ENCODE measurements at places on chromosomes 12 and 14. TPM values are rescaled to one million over a fixed set of nuclear protein-coding genes. Genes with fewer than 3 reads are reported as not detected.

GRCh38 chr14:50926851-50927386 lies 17.4 kb downstream of the PYGL start:
- peaks cover 58% of the 10 kb centered on the region for H3K4me1 ChIP-seq
- H3K36me3 ChIP-seq, result peaks cover 47% of the 10 kb centered on the region
- DNase-seq, result peak; percentile 70
- H3K27ac ChIP-seq, result peak overlapping the region; percentile 88
- no peaks in the 10 kb centered on the region for H3K27me3 ChIP-seq

GRCh38 chr14:59828276-59828675 lies 42.3 kb downstream of the RTN1 start:
- H3K4me3 ChIP-seq, result no peak overlapping the region
- H3K36me3 ChIP-seq, result no peaks in the 10 kb centered on the region
- no peak overlapping the region for H3K27ac ChIP-seq
- H3K4me1 ChIP-seq, result peaks cover 36% of the 10 kb centered on the region
- no peak for DNase-seq

The HOXC9 gene
- polyA plus RNA-seq, result not detected

- no peak overlapping the region for H3K27ac ChIP-seq
- H3K27me3 ChIP-seq, result no peaks in the 10 kb centered on the region
- H3K4me1 ChIP-seq, result no peaks in the 10 kb centered on the region
- H3K36me3 ChIP-seq, result no peaks in the 10 kb centered on the region
Measured at GRCh38 chr12:54762390-54762789, 91.9 kb upstream of the MUCL1 start.

DNA sequence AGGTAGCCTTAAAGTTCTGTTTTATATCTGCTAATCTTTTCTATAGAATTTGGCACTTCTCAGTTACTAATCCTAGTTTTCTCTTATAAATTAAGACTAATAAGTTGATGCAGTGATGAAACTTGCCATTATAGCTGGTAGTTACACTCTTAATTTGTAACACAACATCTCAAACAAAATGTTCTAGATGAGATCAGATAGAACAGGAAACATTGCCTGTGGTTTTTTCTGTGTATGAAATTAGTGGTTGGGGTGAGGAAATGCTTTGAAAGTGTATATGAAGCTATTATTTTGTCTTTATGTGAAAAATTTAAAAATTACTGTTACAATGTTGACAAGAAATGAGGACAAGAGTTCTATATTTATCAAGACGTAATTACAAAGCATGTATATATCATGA lies 91.9 kb downstream of the PCNX1 start:
- DNase-seq, result no peak
- H3K4me3 ChIP-seq, result no peak overlapping the region
- no peaks in the 10 kb centered on the region for H3K4me1 ChIP-seq
- peaks cover 57% of the 10 kb centered on the region for H3K36me3 ChIP-seq

- no peak for DNase-seq
- H3K4me1 ChIP-seq, result no peaks in the 10 kb centered on the region
- no peak overlapping the region for H3K4me3 ChIP-seq
- H3K27ac ChIP-seq, result no peak overlapping the region
- peaks cover 79% of the 10 kb centered on the region for H3K36me3 ChIP-seq
Measured at GRCh38 chr14:74834692-74835392, 41.1 kb downstream of the PROX2 start.

DNA sequence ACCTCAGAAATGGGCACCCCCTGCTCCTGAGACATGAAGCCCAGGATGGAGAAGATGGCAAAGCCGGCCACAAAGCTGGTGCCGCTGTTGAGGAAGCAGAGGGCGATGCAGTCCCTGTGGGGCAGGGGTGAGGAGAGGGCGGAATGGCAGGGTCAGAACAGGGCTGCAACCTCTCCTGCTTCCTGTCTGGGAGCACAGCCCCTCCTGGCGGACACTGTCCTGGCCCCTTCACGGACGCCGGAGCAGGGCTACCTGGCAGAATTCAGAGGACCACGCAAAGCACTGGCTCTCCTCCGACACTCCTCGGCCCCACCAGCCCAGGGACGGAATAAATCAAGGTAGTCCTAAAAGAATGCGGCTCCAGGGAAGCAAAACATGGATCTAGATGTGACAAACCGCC lies 12.4 kb upstream of the SLC6A12 start:
- DNase-seq, result no peak
- no peaks in the 10 kb centered on the region for H3K4me1 ChIP-seq
- H3K4me3 ChIP-seq, result no peak overlapping the region
- no peaks in the 10 kb centered on the region for H3K36me3 ChIP-seq

DNA sequence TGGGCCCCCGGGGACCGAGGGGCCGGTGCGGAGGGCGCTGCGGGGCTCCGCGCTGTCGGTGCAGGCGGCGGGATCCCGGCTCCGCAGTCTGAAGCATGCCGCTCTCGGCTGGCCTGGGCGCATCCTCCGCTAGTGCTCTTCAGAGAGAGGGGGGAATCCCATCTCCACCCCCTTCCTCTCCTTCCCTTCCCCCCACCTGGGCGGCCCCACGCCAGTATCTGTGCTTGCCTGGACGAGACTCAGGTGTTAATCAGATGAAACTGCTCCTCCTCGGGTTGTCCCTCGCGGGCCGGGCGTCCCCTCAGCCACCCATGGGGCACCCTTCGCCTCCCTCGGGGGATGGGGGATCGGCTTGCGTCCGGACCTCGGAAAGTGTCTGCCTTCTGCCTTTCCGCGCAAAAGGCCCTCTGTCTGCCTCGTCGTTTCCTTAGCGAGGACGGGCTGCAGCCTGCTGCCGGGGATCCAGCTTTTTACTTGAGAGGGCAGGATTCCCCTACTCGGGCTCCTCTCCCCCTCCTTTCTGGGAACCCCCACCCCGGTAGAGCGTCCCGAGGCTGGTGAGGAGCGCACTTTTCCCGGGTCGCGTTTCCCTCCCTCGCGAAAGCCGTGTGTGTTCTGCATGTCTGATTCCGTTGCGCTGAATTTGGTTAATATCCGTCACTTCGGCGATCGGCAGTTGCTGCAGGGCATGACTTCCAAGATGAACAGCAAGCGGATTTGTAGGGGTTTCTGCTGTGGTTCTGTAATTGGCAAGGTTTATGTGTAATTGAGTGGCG lies 1.1 kb downstream of the GPHN start:
- no peaks in the 10 kb centered on the region for H3K36me3 ChIP-seq
- H3K4me1 ChIP-seq, result peaks cover 24% of the 10 kb centered on the region
- no peak for DNase-seq
- H3K27me3 ChIP-seq, result peaks cover 17% of the 10 kb centered on the region
- peak overlapping the region; percentile 49 for H3K27ac ChIP-seq
- H3K4me3 ChIP-seq, result peak overlapping the region; percentile 88

DNA sequence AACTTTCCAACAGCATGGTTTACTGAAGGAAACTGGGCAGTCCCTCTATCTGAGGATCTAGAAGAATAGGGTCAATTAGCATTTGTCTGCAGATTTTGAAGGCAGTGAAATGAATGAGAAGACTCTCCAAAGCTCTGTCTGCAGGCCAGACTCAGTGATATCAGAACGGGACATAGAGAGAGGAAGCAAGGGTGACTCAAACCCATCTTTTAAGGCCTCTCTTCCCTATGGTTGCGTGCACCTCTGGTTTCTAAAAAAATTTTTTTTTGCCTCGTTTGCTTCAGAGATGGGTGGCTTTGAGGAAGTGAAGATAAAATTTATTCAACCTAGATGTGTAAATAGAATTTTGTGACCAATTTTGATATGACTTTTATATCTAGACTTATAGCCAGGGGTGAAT lies 71.9 kb upstream of the HOXC13 start:
- H3K27me3 ChIP-seq, result peaks cover 25% of the 10 kb centered on the region
- no peak for DNase-seq
- no peak overlapping the region for H3K27ac ChIP-seq
- H3K4me1 ChIP-seq, result no peaks in the 10 kb centered on the region
- no peak overlapping the region for H3K4me3 ChIP-seq

DNA sequence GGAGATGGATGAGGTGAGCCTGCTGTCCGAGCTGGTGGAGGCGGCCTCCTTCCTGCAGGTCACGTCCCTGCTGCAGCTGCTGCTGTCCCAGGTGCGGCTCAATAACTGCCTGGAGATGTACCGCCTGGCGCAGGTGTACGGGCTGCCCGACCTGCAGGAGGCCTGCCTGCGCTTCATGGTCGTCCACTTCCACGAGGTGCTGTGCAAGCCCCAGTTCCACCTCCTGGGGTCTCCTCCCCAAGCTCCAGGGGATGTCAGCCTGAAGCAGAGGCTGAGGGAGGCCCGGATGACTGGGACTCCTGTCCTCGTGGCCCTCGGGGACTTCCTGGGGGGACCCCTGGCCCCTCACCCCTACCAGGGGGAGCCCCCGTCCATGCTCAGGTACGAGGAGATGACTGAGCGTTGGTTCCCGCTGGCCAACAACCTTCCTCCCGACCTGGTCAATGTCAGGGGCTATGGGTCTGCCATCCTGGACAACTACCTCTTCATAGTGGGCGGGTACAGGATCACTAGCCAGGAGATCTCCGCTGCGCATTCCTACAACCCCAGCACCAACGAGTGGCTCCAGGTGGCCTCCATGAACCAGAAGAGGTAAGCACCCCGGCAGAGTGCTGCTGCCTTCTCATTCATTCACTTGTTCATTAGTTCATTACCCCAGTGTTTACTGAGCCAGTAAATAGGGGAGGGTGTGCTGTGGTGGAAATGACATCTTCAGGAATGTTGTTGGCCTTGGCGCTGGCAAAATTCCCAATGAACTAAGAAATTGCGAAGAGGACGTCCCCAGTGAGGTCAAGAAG lies 774 bp upstream of the MANSC4 start:
- H3K27ac ChIP-seq, result no peak overlapping the region
- H3K27me3 ChIP-seq, result no peaks in the 10 kb centered on the region
- H3K4me3 ChIP-seq, result peak overlapping the region; percentile 65
- peaks cover 20% of the 10 kb centered on the region for H3K4me1 ChIP-seq

- DNase-seq, result no peak
- no peaks in the 10 kb centered on the region for H3K4me1 ChIP-seq
- no peaks in the 10 kb centered on the region for H3K27me3 ChIP-seq
- H3K4me3 ChIP-seq, result no peak overlapping the region
- H3K27ac ChIP-seq, result no peak overlapping the region
Measured at GRCh38 chr12:124369055-124369826, 74.3 kb downstream of the RFLNA start.

DNA sequence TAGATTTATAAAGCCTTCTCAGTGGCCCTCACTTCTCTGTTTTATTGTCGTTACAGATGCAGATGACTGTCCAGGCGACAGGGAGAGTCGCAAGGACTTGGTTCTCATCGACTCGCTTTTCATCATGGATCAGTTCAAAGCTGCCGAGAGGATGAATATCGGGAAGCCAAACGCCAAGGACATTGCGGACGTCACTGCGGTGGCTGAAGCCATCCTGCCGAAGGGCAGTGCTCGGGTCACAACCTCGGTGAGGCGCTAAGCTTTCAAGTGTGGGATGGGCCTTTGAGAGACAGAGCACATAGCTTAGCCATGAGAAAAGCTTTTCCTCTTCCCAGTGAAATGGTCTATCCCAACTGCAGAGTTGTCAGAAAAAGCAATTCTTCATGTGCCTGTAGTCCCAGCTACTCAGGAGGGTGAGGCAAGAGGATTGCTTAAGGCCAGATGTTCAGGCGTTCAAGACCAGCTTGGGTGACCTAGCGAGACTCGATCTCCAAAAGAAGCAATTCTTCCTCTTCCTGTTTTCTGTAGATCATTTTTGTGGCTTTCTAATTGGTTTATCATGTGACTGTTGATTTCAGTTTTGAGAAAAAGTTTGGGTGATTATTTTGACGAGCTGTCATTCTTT lies 56.4 kb downstream of the EP400 start:
- no peak for DNase-seq
- peaks cover 47% of the 10 kb centered on the region for H3K36me3 ChIP-seq
- H3K4me3 ChIP-seq, result no peak overlapping the region
- H3K27me3 ChIP-seq, result no peaks in the 10 kb centered on the region
- H3K4me1 ChIP-seq, result no peaks in the 10 kb centered on the region

- DNase-seq, result peak; percentile 29
- no peak overlapping the region for H3K27ac ChIP-seq
- no peaks in the 10 kb centered on the region for H3K27me3 ChIP-seq
Measured at GRCh38 chr14:87996291-87996592, 3.3 kb upstream of the GALC start.

DNA sequence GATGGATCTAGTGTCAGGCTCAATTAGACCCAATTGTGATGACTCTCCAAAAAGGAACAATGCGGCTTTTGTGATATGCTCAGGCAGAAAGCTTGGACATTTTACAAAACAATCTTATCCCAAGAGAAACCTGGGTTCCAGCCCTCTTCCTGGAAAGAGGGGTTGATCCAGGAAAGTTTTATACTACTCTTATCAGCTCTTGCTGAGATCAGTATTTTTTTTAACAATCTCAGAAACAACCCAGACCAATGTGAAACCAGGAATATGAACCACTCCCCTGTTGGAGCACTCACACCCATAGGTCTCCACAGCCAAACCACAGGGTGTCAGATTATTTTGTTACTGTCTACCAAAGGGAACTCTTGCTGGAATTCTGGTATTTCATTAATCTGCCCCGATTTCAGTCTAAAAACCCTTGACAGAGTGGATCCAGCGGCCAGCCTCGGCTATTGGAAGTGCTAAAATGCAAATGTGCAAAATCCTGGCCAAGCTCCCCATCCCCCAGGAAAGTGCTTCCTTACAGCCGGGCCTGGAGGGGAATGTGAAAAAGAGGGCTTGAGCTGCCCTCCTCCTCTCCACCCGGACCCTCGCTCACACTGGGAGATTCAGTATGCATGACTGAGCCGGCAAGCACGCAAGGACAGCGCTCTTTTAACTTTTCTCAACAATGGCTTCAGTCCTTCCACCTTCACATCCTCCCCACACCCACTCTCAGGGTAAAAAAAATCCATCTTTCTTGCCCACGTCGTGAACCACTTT lies 4.0 kb downstream of the FBXL14 start:
- H3K27ac ChIP-seq, result no peak overlapping the region
- H3K36me3 ChIP-seq, result peaks cover 24% of the 10 kb centered on the region
- peak overlapping the region; percentile 94 for H3K4me3 ChIP-seq
- no peak for DNase-seq
- no peaks in the 10 kb centered on the region for H3K27me3 ChIP-seq
- H3K4me1 ChIP-seq, result peaks cover 34% of the 10 kb centered on the region

The CCDC91 gene
- 18.1 TPM for polyA plus RNA-seq

DNA sequence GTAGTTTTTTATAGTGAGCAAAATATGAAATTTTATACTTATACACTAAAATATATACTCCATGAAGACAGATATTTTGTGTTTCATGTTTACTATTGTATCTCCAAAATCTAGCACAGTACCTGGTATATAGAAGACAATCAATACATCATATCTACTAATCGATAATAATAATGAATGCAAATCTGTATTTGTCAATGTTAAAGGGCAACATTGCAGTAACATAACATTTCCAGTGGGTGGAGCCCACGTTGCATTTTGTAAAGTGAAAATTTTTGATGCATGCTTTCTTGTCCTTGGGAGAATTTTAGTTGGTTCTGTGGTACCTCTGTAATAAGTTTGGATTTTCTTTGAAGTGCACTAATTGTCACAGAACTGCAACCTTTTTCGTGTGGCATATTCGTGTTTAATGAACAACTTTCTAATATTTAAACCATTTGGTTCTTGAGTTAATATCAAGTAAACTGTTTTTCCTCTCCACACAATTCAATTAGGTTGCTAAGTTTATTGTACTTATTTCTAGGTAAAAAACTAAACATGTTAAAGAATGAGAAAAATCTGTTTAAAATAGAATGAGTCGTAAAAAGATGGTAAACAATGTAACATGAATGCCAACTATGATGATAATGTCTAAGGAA lies 47.4 kb downstream of the AVPR1A start:
- no peak for DNase-seq
- H3K36me3 ChIP-seq, result no peaks in the 10 kb centered on the region
- no peaks in the 10 kb centered on the region for H3K27me3 ChIP-seq
- no peaks in the 10 kb centered on the region for H3K4me1 ChIP-seq
- no peak overlapping the region for H3K27ac ChIP-seq

GRCh38 chr14:71452987-71453386 lies 479.2 kb upstream of the RGS6 start:
- peaks cover 10% of the 10 kb centered on the region for H3K4me1 ChIP-seq
- H3K36me3 ChIP-seq, result no peaks in the 10 kb centered on the region
- no peaks in the 10 kb centered on the region for H3K27me3 ChIP-seq
- DNase-seq, result no peak
- no peak overlapping the region for H3K4me3 ChIP-seq

The CATSPERB gene
- not detected for polyA plus RNA-seq

All from CD14-positive monocyte (primary cell).